Neuronal stem cell (in vitro differentiated cells): ENCODE measurements at places on chromosomes 1 and 21.

GRCh38 chr21:44480200-44481053 lies 25.1 kb downstream of the LRRC3 start:
- no peak for DNase-seq

GRCh38 chr1:100721526-100722207 lies 2.1 kb downstream of the VCAM1 start:
- no peak for DNase-seq

GRCh38 chr1:89670163-89670562 lies 37.2 kb downstream of the LRRC8C start:
- no peak for DNase-seq

GRCh38 chr21:31938330-31939301 lies 65.8 kb downstream of the HUNK start:
- no peak for DNase-seq

- no peak for DNase-seq
Observed at GRCh38 chr1:39489567-39490239, 1.7 kb upstream of the BMP8A start.

DNA sequence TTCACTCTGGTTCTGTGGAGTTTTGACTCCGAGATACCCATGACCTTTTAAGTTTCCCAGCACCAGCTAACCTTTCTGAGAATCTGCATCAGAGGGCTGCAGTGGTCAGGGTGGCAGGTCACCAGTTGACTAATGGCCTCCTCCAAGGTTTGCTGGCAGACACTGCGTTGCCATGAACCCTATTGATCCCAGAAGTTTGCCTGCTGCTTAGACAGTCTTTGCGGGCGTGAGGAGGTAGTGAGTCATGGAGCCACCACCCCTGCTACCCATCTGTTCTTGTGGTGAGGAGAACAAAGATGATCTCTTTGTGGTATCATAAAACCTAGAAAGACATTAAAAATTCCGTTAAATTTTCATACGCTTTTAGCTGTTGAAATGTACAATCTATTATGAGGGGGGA lies 180.4 kb downstream of the FGGY start:
- DNase-seq = no peak

GRCh38 chr1:179153217-179153616 lies 71.3 kb downstream of the TOR3A start:
- DNase-seq = no peak

GRCh38 chr1:3785456-3786157 lies 10.7 kb downstream of the LRRC47 start:
- no peak for DNase-seq

DNA sequence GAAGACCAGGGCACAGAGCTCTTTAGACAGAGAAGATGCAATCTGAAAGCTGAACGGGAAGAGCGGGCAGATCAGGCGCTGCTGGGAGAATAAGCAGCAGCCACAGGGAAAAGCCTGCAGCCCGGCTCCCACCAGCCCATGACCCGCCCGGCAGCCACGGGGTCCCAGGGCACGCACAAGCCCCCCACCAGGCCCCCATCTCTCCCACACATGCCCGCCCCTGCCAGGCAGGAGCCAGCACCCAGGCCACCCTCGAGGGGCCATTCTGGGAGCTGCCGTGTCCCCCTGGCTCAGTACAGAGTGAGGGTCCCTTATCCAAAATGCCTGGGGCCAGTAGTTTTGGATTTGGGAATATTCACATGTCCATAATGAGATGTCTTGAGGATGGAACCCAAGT lies 16.3 kb downstream of the SLC19A1 start:
- DNase-seq = no peak

DNA sequence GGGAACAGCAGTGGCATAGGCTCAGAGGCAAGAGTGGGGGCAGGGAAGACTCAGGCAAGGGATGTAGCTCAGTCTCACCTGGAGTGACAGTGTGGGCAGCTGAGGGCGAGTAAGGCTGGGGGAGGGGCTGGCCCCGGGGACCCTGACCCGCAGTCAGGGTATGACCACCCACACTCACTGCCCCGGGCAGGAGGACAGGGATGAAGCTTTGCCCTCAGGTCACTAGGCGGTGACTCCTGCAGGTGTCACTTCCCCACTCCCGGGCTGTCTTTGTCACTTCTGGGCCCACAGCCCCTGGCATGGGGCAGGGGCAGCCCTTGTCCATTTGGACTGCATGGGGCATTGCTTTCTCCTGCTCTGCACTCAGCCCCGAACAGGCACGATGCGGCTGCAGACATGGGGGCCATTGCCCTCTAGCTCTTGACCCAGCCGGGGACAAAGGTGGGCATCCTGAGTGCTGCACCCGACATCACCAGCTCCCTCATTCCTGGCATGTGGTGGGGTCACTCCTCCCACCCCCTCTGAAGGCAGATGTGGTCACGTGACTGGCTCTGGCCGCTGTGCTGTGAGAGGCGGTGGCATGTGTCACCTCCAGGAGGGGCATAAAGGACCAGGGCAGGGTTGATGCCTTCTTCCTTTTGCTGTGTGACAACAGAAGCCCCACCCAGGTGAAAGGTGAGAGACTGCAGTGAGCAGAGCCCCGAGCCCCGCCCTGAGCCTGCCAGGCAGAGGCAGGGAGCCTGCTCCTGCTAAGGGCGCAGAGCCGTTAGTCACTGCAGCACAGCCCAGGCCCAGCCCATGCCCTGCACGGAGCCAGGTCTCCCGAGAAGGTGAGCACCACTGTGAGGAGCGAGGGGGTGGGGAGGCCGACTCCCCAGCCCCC lies 66.0 kb downstream of the MATN1 start:
- DNase-seq = no peak

- DNase-seq = no peak
Observed at GRCh38 chr1:245124644-245125043, 30.1 kb upstream of the KIF26B start.

- no peak for DNase-seq
Observed at GRCh38 chr1:236394879-236395229, 768 bp downstream of the EDARADD start.

GRCh38 chr21:43893536-43894205 lies 28.6 kb downstream of the AGPAT3 start:
- no peak for DNase-seq

- DNase-seq = no peak
Observed at GRCh38 chr1:54403808-54404261, 2.4 kb downstream of the SSBP3 start.

DNA sequence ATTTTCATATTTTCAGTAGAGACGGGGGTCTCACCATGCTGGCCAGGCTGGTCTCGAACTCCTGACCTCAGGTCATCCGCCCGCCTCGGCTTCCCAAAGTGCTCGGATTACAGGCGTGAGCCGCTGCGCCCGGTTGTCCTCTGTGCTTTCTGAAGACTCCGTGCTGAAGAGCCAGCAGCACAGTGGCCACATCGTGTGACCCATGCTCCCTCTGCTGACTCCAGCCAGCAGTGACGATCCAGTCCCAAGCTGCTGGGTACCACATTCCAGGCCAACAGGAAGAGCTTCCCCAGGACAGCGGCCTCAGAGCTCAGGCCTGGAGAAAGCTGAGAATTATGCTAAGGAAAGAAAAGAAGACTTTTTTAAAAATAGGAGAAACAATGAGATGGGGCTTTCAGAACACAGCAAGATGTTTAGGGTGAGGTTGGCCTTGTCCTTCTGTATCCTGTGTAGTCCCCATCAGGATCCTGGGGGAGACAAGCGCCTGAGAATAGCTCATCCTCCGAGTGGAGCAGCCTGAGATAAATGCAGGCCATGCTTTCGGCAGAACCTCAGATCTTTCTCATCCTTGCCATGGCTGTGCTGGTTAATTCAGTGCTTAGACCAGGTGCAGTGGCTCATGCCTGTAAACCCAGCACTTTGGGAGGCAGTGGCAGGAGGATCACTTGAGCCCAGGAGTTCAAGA lies 207.1 kb downstream of the SLC35F3 start:
- peak; percentile 41 for DNase-seq

DNA sequence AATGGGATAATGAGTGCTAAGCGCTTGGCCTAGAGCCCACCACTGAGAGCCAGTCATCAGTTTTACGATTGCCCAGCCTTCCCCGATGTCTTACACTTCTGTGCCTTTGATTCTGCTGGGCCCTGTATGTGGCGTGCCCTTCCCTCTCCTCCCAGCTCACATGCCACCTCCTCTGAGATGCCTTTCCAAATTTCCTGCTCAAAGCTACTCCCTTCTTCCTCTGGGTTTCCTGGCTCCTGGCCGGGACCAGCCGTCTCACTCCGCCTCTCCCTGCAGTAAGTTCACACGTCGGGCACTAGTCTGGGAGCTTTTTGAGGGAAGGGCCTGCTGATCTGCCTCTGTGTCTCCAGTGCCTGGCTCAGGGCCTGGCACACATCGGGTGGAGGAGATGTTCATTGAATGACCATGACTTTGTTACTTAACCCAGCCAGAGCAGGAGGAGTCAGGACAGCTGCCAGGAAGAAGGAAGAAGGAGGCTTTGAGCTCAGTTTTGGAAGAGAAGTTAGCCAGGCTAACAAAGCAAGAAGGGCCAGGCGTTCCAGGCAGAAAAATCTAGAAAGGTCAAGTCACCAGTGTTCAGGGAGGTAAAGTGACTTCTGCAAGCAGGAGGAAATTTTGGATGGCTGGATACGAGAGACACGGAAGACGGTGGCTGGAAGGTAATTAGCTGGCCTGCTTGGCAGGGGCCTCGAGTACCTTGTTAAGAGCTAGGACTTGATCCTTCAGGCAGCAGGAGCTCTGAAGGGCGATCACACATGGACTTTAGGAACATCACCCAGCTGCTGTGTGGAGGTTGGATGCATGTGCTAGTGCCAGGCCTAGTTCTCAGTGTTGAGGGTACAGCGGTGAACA lies 63.6 kb downstream of the EPHB2 start:
- no peak for DNase-seq

DNA sequence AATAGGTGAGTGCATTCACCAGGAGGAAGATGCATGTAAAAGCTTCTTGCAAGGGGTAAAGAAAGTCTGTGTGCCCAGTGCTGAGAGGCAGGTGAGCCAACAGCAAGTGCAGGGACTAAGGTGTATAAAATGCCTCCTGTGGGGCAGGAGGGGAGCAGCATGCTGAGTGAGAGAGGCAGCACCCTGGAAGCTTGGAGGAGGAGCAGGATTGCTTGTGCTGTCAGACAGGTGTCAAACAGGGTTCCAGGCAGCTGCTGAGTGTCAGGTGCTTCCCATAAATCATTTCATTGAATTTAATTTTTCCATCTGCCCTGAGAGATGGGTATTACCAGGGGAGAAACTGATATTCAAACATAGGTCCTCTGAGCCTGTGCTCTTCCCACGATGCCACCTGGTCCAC lies 13.9 kb downstream of the BSND start:
- no peak for DNase-seq

DNA sequence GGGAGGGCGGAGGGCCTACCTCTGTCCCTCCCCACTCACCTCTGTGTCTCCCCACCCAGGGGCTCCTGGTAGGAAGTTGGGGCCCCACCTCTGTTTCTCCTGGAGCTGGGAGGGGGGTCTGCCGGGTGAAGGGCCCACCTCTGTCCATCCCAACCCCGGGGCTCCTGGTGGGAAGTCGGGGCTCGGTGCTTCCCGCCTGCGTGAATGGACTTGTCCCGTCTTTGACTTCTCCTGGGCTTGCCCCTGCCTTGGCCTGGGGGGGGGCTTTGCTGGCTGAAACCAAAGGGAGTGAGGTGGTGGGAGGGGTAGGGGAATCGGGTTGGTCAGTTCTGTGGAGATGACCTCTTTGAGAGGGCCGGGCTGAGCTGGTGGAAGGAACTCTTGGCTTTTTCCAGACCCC lies 5.8 kb downstream of the AGRN start:
- no peak for DNase-seq

GRCh38 chr1:42143896-42144710 lies 9.1 kb upstream of the GUCA2B start:
- DNase-seq = no peak

DNA sequence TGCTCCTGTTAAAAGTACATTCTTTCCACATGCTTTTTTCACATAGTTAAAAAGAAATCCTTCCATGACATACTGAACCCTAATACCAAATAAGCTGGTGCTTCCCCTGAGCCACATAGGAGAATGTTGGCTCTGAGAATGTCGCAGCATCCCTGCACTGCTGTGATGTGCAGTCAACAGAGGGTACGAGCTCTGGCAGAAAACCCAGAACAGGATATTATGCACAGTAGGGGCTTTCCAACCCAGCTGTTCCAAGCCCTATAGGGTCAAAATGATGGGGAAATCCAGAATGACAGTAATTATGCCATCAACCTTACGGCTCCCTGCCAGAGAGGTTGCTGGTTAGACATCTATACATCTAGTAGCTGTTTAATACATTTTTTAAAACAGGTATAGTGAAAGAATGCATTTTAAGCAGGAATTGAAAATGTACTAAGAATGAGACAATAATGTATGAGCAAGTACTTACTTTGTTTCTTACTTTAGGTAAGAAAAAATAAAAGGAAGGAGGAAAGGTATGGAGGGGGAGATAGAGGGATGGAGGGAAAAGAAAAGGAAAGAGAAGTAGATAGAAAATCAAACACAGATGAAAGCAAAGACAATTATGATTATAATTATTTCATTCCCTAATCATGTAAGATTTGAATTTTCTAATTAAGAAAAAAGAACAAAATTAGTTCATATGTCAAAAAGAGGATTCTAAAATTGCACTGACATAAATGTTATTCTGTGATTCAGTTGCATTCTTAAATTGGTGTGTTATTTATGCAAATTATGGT lies 126.0 kb downstream of the NR5A2 start:
- DNase-seq = no peak

- no peak for DNase-seq
Observed at GRCh38 chr1:66046415-66046814, 253.7 kb downstream of the PDE4B start.

DNA sequence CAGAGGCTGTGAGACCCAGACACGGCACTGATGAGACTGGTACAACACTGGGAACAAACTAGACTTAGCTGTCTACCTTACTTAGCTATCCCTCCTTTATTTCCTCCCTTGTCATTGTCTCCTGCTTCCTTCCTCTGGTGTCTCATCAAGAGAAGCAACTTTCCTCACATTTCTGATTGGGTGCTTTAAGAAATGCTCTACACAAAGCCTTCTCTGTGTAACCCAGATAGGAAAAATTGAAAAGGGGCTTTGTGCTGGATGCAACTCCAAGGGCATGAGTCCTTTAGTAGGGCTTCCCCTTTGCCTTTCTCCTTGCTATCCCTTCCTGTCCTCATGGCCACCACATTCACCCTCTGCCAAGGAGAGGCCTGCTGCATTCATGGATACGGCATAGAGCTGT lies 274.5 kb downstream of the VAV3 start:
- DNase-seq = no peak

DNA sequence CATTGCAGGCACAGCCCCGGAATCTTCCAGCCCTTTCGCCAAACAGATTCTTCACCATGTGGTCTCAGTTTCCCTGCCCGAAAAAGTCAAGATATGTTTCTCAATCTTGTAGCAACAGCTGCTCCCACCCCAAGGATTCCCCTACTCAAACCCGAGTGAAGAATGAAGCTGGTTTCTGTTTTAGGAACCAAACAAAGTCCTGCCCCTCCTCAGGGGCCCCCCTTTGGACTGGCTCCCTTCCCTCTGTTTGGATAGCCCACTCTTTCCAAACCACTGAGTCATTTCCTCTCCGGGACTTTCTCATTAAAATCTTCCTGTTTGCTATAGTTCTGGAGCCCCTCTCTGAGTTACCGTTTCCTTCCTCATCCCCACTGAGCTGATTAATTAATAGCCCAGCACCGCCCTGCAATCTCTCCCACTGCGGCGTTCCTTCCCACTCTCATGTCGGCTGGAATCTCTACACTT lies 100.9 kb downstream of the TSEN15 start:
- DNase-seq = no peak

- DNase-seq = no peak
Observed at GRCh38 chr1:197799271-197799670, 24.0 kb upstream of the DENND1B start.
